ENCODE measurements at places on chromosomes 3 and 15. TPM values are rescaled to one million over a fixed set of nuclear protein-coding genes. Genes with fewer than 3 reads are reported as not detected.
A peak's percentile ranks its signal among the peaks of the same experiment; 100 is the strongest.

DNA sequence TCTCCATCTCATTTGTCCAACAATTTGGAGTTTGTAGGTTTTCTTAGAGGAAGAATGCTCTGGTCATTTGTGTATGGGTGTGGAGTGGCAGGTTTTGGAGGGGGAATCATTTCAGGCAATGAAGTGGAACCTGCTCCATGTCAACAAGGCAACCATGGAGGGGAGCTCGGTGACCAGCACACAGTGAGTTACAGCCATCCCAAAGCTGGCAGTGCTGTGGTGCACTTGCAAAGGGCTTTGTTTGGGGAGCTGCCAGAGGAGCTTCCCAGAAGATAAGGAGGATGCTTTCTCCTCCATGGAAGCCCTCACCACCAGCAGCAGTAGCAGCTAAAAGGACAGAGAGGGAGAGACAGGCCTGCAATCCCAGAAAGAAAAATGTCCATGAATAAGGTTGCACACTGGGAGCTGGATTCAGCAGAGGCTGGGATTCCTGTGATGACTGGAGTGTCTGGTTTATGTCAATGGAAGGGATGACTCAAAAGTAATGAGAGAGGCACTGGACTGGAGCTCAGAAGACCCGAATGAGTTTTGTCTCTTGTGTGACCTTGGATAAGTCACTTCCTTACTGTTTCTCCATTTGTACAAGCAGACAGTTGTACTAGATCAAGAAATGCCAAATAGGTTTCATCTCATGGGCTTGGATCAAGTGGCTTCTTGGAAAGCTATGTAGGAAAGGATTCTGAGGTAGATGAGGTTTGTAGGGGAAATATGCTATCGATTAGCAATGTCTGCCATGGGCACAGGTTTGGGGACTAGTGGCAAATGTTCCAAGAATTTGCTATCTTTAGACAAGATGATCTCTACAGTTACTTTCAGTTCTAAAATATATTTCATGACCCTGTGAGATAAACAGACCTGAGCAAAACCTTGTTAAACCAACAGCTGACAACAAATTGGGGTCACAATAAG, 27.2 kb upstream of the UBE2Q2 start:
- no peaks in the 10 kb centered on the region for H3K36me3 ChIP-seq
- H3K4me3 ChIP-seq: no peak overlapping the region
- peaks cover 11% of the 10 kb centered on the region for H3K4me1 ChIP-seq
- no peak for DNase-seq
- H3K27me3 ChIP-seq: no peaks in the 10 kb centered on the region

DNA sequence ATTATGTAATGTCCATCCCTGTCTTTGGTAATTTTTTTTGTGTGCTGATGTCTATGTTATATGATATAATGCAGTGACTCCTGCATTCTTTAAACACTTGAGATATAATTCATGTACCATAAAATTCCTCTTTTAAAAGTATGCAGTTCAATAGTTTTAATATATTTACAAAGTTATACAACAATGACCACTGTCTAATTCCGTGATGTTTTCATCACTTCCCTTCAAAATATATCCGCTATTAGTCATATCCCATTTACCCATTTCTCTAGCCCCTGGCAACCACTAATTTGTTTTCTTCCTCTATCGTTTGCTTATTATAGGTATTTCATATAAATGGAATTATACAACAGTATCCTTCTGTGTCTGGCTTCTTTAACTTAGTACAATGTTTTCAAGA, 64.9 kb upstream of the SUCLG2 start:
- peaks cover 2% of the 10 kb centered on the region for H3K36me3 ChIP-seq
- DNase-seq: no peak
- no peaks in the 10 kb centered on the region for H3K27me3 ChIP-seq
- H3K27ac ChIP-seq: no peak overlapping the region

DNA sequence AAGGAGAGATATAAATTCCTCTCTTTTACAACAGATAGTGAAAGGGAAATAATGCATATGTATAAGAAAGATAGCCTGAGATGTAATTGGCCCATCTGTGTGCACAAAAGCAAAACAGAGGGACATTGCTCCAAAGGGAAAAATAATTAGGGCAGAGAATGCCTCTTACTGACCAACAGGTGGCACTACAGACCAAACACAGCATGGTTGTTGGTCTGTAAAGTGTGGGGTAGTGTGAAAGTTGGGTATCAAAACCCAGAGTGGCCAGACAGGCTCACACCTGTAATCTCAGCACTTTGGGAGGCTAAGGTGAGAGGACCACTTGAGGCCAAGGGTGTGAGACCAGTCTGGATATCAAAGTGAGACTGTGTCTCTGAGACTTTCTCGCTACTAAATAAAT, 4.5 kb upstream of the TLNRD1 start:
- no peak overlapping the region for H3K27ac ChIP-seq
- H3K4me1 ChIP-seq: peaks cover 24% of the 10 kb centered on the region
- DNase-seq: peak; percentile 24
- H3K27me3 ChIP-seq: no peaks in the 10 kb centered on the region
- no peak overlapping the region for H3K4me3 ChIP-seq

GRCh38 chr15:27768732-27769475, 330.2 kb downstream of the OCA2 start:
- H3K27ac ChIP-seq: no peak overlapping the region
- no peak for DNase-seq
- H3K4me3 ChIP-seq: no peak overlapping the region
- no peaks in the 10 kb centered on the region for H3K27me3 ChIP-seq
- no peaks in the 10 kb centered on the region for H3K36me3 ChIP-seq
- H3K4me1 ChIP-seq: no peaks in the 10 kb centered on the region

DNA sequence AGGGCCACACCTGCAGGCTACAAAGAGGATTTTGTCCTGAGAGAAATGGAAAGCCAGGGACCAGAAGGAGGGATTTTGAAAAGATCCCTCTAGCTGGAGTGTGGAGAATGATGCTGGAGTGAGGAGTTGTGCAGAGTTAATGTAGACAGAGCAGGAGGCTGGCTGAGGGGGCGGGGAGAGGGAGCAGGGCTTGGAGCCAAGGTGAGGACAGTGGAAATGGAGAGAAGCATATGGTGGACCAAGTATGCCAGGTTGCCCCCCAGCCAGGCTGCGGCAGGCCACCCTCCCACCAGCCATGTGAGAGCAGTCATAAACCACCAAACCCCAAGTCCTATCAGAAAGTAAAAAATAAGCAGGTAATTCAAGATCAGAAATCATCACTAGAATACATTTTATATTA, 14.7 kb downstream of the RARRES1 start:
- peaks cover 34% of the 10 kb centered on the region for H3K36me3 ChIP-seq
- no peak for DNase-seq
- H3K4me3 ChIP-seq: no peak overlapping the region
- H3K27ac ChIP-seq: no peak overlapping the region

The CNTN6 gene
- total RNA-seq: not detected

The PRTG gene
- total RNA-seq: not detected

Measured in activated CD4-positive, alpha-beta T cell treated with anti-CD3 and anti-CD28 coated beads for 36 hours (primary cell).